ENCODE measurements at places on chromosomes 5 and 9.

DNA sequence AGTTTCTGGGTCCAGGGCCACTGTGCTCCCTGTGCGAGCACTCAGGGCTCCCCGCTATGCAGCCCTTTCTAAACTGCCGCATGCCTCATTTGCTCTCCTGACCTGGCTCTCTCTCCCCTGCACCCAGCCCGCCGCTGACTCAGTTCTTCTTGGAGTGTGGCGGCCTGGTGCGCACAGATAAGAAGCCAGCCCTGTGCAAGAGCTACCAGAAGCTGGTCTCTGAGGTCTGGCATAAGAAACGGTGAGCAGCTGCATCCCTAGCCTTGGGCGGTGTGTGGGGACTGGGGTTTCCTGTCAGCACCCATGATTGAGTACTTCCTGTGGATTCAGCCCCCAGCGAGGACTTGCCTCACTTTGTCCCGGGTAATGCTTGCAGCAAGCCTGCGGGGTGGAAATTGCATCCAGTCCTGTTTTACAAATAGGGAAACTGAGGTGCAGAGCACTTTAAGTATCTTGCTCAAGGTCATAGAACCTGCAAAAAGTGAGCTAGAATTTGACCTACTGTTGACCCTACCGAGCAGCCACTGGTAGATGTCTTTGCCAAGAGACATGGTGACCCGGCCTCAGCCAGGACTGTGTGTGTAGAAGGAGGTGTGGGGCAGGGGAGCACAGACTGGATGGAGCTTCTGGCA is 27.9 kb downstream of the USP20 start:
- DNase-seq: no peak

DNA sequence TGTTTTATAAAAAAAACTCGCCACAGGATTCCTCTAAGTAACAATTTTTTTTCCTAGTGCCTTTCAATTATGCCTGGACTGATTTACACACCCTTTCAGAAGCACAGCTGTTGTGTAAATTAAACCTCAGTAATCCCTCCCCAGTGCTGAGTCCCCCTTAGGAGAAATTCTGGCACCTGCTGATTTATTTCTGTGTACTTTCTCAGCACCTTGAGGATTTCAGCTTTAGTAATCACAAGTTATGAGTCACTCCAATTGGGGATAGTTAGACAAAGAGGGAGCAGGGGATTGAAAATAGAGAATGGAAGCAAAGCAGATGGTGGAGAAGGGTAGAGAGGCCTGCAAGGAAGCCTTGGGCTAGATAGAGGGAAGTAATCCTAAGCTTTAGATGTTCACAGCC is 171.7 kb downstream of the TTLL11 start:
- DNase-seq: no peak

- no peak for DNase-seq
Observed at GRCh38 chr9:83701286-83701685, 6.5 kb downstream of the UBQLN1 start.

DNA sequence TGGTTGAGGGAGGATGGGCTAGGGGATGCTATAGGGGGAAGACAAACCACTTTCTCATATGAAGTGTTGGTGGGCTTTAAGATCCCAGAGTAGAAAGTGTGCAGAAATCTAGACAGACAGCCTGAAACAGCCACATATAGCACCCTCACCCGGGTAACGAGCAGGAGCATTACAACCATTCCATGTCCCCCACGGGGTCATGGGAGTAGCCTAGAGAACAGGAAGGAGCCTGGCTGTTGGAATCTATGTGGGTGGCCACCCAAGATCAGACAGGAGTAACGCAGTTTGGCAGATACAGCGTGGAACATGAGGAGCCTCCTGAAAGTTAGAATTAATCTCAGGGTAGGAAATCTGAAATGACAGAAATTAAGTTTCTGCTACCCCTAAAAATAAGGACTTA is 146.1 kb upstream of the RAI14 start:
- DNase-seq: no peak

GRCh38 chr5:159047086-159047485 is 52.6 kb downstream of the EBF1 start:
- DNase-seq: no peak

- no peak for DNase-seq
Observed at GRCh38 chr5:124986667-124987066, 240.2 kb upstream of the ZNF608 start.

DNA sequence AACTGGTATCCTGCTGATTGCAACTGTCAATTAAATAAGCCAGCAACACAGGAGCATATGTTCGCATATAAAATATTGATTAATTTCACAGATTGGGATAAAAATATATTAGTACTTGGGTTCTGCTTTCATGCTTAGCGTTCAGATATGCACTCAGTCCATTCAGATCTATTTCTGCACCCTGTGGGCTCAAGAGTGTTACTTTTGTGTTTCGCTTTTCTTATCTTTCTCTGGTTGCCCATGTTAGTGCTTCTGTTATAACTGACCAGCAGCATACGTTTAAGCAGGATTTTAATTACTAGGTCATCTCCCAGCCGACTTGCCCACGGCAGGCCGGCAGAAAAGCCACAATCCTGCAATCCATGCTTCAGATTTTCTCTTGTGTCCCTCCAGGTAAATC is 289.1 kb downstream of the EBF1 start:
- DNase-seq: no peak

- DNase-seq: no peak
Observed at GRCh38 chr5:73799401-73799972, 173.5 kb downstream of the ARHGEF28 start.

DNA sequence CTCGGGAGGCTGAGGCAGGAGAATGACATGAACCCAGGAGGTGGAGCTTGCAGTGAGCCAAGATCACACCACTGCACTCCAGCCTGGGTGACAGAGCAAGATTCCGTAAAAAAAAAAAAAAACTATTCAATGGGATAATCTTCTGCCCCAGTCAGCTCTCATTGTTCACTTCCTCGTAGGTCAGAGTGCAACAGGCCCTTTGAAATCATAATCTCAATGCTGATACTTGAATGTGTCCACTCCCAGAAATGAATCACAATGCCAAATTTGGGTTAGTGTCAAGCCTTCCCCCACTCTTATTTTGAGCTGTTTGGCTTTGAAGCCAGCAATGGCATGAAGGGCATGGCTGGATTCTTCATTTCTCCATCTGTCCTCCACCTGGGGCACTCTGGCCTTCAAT is 610.3 kb upstream of the KLF4 start:
- DNase-seq: no peak

GRCh38 chr5:40483316-40483715 is 196.4 kb upstream of the PTGER4 start:
- DNase-seq: no peak

GRCh38 chr5:180208435-180209081 is 453 bp downstream of the RASGEF1C start:
- no peak for DNase-seq

Data from NCI-H2227 treated with DMSO at 0.1 percent for 48 hours (cell line).